ENCODE measurements at places on chromosomes 1 and 21. TPM values are rescaled to one million over a fixed set of nuclear protein-coding genes. Genes with fewer than 3 reads are reported as not detected.

The ATP1A4 gene
- total RNA-seq: not detected

DNA sequence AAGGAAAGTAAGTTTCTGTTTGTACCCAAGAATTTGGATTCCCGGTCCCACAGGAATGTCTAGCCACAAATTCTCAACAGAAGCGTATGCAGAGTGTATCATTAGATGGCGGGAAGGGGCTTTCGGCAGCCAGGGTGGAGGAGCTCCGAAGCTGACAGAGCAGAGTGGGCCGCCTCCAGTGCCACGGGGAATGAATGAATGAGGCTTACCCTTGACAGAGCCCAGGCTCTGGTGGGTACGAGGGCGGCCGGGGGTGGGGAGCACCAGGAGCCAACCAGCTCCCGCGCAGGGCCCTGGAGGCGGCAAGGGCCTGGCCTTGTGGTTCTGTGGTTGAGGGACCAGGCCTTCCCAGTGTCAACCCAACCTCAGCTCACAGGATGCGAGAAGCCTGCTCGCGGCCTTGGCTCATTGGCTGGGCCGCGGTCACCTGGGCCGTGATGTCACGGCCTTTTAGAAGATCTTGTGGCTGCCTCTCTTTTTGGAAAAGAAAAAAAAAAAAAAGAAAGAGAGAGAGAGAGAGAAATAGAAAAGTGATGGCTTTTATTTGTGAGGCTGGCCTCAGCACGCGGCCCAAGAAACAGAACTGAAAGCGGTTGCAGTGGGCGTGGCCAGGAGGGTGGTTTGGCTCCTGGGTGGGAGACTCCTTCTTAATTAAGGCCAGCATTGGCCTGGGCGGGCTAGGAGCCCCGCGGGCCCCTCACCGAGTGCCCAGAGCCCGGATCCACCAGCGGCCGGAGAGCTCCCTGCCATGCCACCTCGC is 34.9 kb upstream of the RUNX3 start:
- no peak for DNase-seq

DNA sequence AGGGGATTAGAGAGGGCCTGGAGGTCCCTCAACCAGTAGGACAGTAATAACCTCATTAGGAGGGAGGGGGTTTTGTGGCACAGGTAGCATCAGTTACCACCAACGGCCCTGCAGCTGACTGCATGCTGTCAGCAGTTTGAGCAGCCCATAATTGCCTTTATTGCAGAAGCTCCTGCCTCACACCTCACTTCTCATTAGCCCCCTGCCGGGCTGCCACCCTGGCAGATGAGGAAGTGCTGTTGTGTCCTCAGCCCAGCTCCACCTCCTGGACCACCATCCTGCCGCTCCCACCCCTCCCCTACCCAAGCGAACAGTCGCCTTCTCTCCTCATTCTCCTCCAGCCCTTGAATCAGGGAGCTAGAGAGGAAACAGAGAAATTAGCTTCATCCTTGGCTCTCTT is 237.4 kb downstream of the LMX1A start:
- DNase-seq: no peak

The CLCA1 gene
- total RNA-seq: not detected

DNA sequence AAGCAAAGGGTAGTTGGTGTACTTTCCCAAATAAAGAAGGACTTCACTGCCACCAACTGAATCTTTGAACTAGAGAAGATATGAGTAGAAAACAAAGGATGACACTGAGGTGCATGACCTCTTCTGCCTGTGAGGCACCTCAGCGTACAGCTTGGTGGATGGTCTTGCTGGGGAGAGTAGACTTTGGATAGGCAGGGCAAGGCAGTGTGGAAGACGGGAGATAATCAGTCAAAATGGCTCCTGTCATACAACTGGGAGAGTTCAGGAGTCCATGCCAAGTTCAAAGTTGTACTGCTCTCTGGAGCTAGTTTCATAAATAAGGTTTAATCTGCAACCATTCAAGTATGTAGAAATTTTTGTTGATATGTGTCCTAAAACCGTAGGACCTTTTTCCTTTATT is 143.4 kb downstream of the BARHL2 start:
- DNase-seq: no peak

DNA sequence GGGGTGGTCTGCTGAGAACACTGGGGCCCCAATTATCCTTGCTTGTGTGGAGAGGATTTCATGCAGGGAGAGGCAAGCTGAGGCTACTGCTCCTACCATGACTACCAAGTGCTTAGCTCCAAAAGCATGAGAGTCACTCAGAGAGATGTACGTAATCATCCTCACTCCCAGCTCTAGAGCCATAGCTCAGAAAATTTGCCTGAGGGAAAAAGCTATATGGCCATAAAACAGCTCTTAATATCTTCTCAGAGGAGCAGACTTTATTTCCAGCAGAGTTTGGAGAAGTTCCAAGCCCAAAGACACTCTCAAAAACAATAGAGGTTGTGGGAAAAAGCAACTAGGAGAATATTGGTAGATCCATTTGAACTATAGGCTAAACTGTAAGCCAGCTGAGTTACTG is 106.4 kb upstream of the PBX1 start:
- no peak for DNase-seq

The OBSCN gene
- 7.9 TPM for total RNA-seq

The PLA2G2C gene
- not detected for total RNA-seq

DNA sequence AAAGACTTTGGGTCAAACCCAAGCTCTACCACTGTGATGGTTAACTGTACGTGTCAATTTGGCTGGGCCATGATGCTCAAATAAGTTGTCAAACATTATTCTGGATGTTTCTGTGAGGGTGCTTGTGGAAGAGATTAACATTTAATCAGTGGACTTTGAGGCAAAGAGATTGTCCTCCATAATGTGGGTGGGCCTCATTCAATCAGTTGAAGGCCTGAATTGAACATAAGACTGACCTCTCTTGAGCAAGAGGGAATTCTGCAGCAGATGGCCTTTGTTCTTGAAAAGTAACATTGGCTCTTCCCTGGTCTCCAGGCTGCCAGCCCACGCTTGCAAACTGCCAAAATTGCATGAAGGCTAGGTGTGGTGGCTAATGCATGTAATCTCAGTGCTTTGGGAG is 94.5 kb upstream of the SPATA6 start:
- no peak for DNase-seq

DNA sequence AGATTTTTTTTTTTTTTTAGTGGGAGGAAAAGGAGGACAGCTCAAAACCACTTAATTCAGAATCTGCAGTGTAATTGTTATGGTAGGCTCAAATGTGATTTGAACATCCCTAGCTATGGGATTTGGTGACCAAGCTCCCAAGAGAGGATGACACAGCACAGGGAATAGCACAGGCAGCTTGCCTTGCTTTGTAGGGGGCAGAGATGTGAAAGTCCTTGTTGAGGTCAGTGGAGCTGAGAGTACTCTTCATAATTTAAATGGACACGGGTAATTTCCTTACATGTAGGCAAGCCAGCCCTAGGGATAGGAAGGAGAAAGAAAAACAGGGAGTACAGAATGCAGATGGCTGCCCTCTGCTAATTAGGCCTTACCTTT is 3.2 kb upstream of the UCK2 start:
- no peak for DNase-seq

DNA sequence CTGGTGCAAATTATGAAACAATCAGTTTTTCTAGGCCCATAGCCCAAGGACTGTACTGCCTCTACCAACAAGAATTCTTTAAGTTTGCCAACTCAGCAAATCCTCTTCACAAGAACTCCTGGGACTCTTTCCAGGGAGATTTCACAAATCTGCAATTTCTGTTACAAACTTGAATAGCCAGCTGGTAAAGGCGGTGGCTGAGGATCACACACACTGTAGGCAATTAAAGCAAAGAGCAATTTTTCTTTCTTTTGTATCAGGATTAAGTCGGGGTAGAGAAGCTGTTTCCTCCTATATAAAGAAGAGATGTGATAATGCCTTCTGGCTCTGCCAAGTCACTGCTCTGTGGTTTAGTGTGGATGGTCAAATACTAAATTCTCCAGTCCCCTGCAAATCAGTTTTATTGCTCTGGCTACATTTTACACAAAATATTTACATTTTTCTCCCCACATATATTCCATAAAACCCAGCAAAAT is 1.7 kb downstream of the ALDH9A1 start:
- no peak for DNase-seq

The TEX38 gene
- total RNA-seq: 0.20 TPM

- DNase-seq: no peak
Observed at GRCh38 chr1:167602840-167603239, 27.2 kb upstream of the RCSD1 start.

The SEC16B gene
- total RNA-seq: 1.5 TPM

GRCh38 chr1:115091572-115091971 is 2.3 kb upstream of the TSPAN2 start:
- DNase-seq: no peak

The RLF gene
- 4.9 TPM for total RNA-seq

DNA sequence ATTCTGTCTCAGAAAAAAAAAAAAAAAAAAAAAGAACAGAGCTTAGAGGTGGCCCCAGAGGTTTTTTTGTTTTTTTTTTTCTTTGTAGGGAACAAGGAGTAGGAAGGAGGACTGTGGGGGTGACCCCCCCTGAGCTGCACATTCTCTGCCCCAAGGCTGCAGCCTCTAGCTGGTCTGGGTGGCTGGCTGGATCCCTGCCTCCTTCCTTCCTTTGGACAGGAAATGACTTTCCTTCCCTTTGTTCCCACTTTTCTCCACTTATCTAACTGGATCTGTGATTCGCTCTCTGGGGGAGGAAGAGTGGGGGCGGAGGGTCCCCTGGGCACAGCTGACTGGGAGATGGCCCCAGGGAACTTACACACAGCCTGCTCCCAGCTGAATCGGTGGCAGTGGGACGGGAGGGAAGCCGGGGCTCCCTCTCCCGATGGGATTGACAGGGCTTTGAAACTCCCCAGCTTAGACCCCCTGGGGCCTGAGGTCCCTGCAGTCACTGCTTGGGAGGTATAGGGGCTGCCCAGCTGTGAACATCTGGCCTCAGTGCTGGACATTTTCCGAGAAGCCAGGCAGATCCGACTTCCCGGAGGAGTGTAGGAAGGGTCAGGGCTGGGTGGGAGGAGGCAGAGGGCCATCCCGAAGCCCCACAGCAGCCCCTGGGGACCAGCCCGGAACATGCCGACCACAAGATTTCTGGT is 2.1 kb downstream of the FBLIM1 start:
- DNase-seq: no peak

Data from HT-29 (cell line).